Dorsolateral prefrontal cortex (tissue), 122 donors: ENCODE measurements at places on chromosomes 2 and 18. TPM values are rescaled to one million over a fixed set of nuclear protein-coding genes. Genes with fewer than 3 reads are reported as not detected.

The UGT1A8 gene
- total RNA-seq = not detected

The CYRIA gene
- total RNA-seq = 94.7 TPM

DNA sequence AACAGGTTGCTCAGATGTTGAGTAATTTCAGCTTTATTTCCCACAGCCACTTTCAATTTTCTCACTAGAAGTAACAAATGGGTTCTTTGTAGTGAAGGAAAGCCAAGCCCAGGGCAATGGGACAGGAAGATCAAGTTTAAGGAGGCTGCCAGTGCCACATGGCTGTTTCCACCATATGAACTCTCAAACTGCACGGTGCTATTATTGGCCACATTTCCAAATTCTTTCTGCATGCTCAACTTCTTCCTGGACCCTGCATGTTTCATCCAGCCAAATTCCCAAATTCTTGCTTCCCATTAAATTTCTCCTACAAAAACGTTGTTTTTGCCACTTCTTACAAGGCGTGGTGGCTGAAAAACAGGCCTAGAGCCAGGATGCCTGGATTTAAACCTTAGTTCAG is 193.3 kb upstream of the SPHKAP start:
- DNase-seq = no peak

- no peak for DNase-seq
Observed at GRCh38 chr2:165678882-165679281, 115.2 kb downstream of the GALNT3 start.

DNA sequence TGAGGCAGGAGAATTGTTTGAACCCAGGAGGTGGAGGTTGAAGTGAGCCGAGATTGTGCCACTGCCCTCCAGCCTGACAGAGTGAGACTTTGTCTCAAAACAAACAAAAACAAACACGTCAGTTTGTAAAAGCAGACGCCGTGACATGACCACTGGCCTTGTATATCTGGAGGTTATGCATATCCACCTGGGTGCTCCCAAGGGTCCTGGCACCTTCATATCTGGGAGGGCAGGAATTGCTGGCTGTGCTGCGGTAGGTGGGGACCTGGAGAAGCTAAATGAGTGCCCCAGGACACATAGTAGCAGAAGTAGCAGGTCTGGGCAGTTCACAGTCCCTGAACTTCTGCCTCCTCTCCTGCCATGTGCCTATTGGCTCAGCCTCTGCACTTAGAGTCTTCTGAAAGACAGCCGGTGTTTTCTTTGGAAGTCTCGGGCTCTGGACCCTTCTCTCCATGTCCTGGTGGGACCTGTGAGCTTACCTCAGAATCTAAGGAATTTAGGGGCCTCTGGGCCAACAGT is 30.9 kb upstream of the IL1R2 start:
- DNase-seq = no peak

- no peak for DNase-seq
Observed at GRCh38 chr18:50586710-50587109, 26.8 kb downstream of the MAPK4 start.

DNA sequence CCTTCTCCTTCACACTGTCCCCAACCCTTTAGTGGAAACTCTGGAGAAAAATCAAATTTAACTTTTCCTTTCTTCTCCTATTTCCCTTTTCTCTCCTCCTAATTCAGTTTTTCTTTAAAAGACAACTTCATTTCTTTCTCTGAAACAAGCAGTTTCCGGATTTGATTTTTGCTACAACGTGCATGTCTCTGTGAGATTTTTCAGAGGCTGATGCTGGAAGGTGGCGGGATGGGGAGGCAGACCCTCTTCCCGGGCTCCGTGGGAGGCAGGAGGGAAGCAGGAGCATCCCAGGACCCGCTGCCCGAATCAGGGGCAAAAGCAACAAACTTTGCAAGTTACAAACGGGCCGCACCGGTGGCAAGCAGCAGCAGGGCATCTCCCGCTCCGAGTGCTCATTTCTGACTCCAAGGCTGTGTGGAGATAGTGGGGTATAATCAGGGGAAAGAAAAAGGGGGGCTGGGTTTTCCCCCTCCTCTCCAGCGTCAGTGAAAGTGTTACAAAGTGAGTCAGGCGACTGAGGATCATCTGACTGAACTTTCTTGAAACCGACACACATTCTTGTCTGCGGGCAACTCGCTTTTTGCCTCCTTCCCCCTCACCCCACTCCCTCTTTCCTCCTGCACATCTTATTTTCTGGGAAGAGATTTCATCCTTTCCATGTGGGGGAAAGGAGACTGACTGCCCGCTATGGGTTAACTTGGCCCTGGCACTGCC is 6.4 kb downstream of the ZEB2 start:
- DNase-seq = no peak

DNA sequence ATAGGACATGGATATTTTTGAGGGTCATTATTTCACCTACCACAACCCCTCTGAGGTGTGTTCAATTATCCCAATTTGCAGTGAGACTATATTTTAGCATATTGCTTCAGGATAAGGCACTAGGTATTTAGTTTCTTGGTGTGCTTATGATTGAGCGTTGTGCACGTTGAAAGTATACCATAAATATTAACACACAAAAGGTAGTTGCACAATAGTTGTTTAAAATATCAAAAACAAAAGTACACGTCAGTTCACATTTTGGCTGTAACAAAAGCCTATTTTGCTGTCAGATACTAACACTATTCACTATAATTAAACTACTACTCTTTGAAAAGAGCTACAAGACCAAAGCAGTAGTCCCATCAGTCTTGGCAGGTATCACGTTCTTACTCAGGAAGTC is 367.5 kb downstream of the DSC3 start:
- no peak for DNase-seq

- DNase-seq = no peak
Observed at GRCh38 chr18:25310045-25310444, 41.9 kb downstream of the ZNF521 start.

GRCh38 chr2:147049957-147050356 is 794.9 kb upstream of the ACVR2A start:
- no peak for DNase-seq

- DNase-seq = no peak
Observed at GRCh38 chr18:36757081-36757480, 71.7 kb downstream of the TPGS2 start.
